ENCODE measurements at places on chromosomes 2 and 18.

GRCh38 chr18:47100212-47100831 is 50.0 kb downstream of the HDHD2 start:
- DNase-seq: peak; percentile 16

- DNase-seq: no peak
These were observed at the start of gene CCDC141 for GRCh38 chr2:179049546-179050311. TSS of gene CCDC141 (minus strand) at chr2:179050137. CDS start at chr2:179049941, 196 bp downstream.

GRCh38 chr18:10659000-10659399 is 133.2 kb downstream of the NAPG start:
- DNase-seq: no peak

DNA sequence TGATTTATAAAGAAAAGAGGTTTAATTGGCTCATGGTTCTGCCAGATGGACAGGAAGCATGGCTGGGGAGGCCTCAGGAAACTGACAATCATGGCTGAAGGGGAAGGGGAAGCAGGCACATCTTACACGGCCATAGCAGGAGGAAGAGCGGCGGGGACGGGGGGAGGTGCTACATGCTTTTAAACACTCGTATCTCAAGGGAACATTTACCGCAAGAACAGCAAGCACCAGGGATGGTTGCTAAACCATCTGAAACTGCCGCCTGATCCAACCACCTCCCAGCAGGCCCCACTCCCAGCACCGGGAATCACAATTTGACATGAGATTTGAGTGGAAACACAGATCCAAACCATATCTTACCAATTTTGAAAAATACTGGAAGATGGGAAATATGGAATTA is 362.8 kb downstream of the FBXO15 start:
- DNase-seq: no peak

DNA sequence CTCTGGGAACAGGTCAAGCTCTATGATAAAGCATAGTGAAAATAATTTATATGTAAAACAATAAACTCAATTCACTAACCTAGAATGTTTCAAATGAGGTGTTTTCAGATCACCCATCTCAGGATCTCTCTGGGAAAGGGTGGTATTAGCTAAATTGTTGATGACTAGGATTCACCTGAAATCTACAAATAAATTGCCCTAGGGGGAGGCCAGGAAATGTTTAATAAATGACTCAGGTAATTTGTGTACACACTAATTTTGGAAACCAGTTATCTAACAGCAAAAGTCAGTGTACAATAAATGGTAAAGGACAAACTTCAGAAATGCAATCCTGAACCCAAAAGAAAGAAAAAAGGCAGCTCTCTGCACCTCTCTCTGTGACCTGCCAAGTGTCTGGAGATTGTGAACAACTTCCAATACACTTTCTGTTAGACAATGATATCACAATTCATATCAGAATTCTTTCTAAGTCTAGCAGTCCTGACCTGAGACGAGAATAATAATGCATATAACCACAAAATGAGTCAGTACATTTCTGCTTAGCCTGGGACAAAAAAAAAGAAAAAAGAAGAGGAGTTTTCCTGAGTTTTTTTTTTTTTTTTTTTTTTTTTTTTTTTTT is 760.0 kb downstream of the EPHA4 start:
- DNase-seq: no peak

All from left ventricle myocardium inferior (tissue), 1 donor.